ENCODE measurements at places on chromosomes 6 and 20.

DNA sequence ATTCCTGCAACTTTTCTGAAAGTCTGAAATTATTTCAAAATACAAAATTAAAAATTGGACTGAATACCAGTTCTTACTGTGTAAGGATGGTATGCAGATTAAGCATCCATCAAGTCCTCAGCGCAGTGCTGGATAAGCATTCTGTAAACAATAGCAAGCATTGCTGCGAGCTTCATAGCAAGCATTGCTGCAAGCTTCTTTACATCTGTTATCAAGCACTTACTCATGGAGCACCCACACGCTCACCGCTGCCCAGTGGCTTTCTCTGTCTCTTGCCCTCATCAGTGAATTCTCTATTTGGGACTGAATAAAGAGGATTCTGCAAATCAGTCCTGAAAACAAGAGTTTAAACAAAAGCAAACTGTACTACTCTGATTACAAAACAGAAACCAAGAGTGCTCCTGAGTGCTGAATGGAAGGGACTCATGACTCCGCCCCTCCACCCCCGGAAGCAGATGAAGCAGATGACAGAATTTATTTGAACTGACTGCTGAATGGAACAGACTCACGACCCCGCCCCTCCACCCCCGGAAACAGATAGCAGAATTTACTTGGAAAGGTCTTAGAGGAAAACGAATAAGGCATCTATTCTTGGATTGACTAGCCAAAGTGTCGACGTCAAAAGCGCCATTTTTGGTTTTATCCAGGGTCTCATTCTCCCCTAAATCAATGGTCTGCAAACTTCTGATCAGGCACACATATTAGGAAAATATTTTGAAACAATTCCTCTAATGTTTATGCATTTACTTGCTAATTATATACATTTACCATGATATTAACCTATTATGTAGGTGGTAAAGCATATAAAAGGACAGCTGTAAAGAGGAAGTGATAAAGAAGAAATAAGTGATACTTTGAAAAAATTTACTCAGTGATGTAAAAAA, 22.1 kb upstream of the EYA2 start:
- no peak for DNase-seq

DNA sequence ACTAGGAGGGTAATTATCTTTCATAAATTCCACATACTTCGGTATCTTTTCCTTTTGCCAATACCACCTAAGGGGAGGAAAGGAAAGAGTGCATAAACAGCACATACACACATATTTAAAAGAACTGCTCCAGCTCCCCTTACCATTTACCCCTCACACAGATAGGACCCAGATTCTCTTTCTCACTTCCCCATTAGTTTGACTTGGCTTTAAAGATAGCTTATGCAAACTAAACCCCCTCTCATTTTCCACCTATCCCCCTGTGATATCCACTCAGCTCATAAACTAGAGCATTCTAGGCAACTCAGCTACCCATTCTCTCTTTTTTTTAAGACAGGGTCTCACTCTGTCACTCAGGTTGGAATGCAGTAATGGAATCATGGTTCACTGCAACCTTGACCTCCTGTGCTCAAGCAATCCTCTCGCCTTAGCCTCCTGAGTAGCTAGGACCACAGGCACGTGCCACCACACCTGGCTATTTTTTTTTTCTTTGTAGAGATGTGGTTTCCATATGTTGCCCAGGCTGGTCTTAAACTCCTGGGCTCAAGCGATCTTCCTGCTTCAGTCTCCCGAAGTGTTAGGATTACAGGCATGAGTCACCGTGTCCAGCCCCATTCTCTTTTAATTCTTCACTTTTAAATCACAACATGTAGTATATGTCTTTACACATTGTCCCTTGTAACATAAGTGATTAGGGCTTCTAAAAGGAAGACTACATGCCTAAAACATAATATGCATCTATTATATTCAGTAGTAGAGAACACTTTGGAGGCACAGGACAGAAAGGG, 4.0 kb downstream of the FUCA2 start:
- no peak for DNase-seq

DNA sequence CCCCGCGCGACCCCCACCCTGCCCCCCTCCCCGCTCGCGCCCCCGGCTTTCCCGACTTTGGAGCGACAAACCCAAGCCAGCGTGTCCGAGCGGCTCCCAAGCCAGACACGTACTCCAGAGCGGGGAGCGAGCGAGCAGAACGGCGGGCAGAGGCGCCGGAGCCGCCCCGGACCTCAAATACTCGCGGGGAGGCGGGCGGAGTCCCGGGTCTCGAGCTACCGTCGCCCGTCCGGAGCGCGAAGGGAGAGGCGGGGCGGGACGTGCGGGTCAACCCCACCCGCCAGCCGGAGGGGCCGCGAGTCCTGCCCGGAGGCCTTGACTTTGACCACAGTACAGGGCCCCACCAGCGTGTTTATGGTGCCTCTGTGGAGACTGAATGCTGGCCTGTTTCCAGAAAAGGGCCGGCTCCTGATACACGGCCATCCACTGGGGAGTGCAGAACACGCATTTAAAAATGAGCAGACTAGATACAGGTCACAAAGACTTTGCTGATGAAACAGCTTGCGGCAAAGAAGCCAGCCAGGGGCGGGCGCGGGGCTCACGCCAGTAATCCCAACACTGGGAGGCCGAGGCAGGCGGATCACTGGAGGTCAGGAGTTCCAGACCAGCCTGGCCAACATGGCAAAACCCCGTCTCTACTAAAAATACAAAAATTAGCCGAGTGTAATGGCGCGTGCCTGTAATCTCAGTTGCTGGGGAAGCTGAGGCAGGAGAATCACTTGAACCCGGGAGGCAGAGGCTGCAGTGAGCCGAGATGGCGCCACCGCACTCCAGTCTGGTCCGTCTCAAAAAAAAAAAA, at the start of gene SERPINB6:
Gene SERPINB6, minus strand, starts transcription at position 148 of the 799 bp plus-strand sequence. CDS start 12,235 bp downstream, outside the sequence.
- peak; percentile 59 for DNase-seq

DNA sequence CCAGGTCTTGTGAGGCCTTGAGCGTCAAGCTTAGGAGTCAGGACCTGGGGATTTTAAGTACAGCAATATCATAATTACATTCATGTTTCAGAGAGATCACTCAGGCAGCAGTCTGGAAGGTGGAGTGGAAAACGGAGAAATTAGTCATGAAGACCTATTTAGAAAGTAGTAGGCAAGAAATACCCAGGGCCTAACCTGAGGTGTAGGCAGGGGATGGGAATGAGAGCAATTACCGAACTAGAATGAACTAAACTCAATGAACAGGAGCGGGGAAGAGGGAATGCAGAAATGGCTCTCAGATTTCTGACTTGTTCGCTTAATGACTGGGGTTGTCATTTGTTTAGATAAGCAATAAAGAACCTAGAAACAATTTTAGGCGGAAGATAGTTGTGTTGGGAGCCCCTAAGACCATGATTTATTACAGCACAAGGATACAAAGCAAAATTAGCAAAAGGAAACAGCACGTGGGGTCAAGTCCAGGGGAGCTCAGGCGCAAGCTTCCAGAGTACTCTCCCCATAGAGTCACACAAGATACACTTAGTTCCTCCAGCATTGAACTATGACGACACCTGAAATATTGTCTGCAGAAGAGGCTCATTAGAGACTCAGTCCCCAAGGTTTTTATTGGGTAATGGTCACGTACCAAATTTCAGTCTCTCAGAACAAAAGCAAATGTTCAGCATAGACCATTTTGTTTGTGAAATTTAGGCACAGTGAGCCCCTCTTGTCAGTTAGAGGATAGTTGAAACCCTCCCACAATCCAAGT, 178.8 kb upstream of the AKAP12 start:
- no peak for DNase-seq

GRCh38 chr20:58973866-58974265, 7.2 kb upstream of the NELFCD start:
- no peak for DNase-seq

DNA sequence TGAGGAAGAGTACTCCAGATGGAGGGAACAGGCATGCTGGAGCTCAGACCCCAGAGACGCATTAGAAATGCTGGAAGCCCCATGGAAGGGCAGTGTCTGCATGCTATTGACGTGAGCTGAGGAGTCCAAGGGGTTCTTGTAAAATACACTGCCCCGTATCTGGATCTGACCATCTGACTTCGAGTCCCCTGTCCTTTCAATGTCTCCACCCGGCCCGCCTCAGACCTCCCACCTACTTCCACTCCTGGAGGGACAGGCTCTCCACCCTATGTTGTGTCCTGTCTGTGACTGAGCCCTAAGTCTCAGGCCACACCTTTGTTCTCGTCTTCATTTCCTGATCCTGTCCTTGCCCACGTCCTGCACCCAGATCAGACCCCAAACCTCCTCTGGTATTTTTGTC, 496.3 kb downstream of the CDH26 start:
- DNase-seq: no peak

DNA sequence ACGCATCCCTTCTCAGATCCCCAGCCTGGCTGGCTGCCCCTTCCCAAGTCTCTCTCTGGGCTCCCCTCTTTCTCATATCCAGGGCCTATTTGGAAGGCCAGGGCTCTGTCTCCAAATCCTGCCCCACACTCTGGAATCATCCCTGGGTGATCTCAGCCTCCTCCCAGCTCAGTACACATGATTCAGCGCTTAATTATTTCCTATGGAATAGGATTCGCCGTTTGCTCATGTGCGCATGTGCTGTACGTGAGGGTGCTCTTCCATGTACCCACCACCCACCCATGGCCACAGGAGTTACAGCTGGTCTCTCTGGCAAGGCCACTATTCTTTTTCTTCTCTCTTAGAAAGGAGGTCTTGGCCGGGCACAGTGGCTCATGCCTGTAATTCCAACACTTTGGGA, 81.7 kb upstream of the FOXP4 start:
- no peak for DNase-seq

- no peak for DNase-seq
These were observed 968 bp upstream of the MMP24 start for GRCh38 chr20:35225319-35226125.

DNA sequence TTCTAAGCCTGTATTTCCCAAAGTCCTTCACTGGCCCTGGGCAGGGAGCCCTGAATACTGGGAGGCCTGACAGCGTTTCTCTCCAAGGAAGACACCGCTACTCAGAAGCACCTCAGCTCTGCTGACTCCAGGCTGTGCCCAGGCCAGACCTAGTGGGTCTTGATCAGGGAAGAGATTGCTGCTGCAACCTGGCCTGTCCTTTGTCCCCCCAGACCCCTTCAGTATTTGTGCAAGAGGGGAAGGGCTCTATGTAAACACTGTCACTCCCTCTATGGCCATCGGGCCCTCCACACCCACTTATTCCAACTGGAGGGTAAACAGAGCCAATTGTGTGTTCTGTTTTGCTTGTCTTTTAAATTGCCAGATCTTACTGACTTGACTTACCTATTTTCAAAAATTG, 20.6 kb downstream of the PLEKHG1 start:
- no peak for DNase-seq

DNA sequence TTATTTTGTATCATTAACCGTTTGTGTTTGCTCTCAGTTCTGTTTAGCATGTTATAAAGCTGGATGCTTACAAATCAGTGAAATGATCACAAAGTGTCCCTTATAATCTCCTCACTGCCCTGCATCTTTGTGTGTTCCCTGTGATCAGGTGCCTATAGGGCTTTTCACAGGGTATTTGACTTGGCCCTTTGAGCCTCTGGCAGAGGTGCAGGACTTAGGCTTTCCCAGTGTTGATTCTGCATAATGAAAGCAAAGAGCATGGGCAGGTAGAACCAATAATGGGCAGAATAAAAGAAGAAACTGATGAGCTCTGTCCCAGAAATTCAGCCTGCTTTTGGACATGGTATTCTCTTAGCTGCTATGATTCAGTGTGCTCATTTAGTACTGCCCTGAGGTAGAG, 16.9 kb upstream of the PBOV1 start:
- no peak for DNase-seq

DNA sequence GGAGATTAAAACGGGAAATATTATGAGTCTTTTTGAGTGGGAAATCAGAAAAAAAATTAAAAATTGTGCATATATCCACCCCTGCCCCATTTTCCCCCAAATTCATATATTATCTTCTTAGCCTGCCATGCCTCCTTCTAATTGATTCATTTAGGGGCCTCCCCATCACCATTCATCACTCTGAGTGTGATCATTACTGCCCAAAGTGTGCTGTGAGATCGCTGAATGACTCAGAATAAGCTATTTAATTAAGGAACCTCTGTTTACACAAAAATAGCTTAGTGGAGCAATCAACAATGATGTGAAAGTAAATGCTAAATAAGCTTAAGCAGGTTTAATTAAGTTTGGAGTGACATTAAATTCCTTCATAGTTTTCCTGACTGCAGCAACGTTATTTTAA, 645.5 kb downstream of the GRIK2 start:
- DNase-seq: no peak

- DNase-seq: no peak
These were observed 72.4 kb downstream of the ADTRP start for GRCh38 chr6:11706171-11706570.

DNA sequence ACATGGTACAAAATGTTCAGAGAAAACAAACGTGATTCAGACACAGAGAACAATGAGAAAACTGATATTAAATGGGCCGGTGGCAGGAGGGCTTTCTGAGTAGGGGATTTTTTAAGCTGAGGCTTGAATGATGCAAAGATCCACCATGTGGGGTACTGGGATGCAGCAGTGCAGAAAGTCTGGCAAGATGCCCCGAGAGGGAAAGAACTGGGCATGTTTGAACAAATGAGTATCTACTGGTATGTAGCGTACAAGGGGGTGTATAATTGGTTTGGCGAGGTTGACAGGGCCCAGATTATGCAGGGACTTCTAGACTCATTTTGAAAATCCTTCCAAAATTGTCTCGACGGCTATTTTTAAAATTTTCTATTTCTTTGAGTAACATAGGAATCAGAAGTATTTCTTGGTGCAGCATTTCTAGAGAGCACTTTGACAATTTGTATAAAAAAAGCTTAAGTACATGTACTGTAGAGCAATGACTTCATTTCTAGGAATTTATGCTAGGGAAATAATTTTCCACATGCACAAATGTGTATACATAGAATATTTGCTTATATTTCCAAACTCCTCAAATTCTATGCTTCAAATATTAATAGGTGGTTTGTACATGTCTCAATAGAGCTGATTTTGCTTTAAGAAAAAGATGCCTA, 119.6 kb upstream of the DOK5 start:
- DNase-seq: no peak

GRCh38 chr20:11651138-11651537, 266.6 kb upstream of the BTBD3 start:
- DNase-seq: no peak

DNA sequence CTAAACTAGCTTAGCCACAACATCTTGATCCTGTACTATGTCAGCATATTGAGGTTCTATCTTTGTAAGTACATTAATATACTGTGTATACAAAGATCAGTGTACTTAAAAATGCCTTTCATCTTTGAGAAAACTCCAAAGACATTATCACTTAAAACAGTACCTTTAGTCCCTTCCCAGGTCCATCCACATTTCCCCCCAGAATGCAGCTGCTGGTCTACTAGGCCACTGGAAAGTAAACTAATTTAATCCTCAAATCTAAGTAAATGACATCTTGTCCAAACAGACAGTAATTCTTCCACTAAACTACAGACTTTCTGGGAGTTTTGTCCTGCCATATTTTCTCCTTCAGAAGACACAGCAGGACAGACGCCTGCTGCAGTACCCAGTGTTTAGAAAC, 68.7 kb downstream of the SYCP2 start:
- no peak for DNase-seq

DNA sequence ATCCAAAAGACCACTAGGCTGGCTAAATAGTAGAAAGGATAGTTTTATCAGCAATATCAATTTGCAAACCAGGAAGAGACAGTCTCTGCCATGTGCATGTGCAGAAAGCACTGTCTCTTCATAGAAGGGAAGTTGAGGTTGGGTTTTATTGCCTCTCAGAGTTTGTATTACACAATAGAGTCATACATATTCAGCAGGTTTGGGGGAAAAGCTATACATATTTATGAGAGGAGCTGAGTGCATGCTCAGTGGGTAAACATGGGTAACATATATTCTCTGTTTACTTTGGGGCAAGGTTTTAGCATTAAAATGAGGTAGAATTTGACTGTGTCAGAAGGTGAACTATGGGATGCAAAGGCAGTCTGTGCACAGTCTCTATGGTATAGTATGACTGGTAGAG, 14.9 kb downstream of the TMEM170B start:
- DNase-seq: no peak

Data from activated T-cell treated with anti-CD3 and anti-CD28 coated beads, Interleukin-2, amount 50 U/mL, for 1 hour (primary cell).